Caki2 (cell line): ENCODE measurements at places on chromosomes 2 and 18. TPM values are rescaled to one million over a fixed set of nuclear protein-coding genes. Genes with fewer than 3 reads are reported as not detected.
A peak's percentile ranks its signal among the peaks of the same experiment; 100 is the strongest.

- DNase-seq = no peak
These were observed 79.6 kb downstream of the MIB1 start for GRCh38 chr18:21820033-21820810.

Gene WNT6
- total RNA-seq = 1.3 and 4.4 TPM in 2 replicates

Gene CNDP1
- not detected in 2 replicates for total RNA-seq

DNA sequence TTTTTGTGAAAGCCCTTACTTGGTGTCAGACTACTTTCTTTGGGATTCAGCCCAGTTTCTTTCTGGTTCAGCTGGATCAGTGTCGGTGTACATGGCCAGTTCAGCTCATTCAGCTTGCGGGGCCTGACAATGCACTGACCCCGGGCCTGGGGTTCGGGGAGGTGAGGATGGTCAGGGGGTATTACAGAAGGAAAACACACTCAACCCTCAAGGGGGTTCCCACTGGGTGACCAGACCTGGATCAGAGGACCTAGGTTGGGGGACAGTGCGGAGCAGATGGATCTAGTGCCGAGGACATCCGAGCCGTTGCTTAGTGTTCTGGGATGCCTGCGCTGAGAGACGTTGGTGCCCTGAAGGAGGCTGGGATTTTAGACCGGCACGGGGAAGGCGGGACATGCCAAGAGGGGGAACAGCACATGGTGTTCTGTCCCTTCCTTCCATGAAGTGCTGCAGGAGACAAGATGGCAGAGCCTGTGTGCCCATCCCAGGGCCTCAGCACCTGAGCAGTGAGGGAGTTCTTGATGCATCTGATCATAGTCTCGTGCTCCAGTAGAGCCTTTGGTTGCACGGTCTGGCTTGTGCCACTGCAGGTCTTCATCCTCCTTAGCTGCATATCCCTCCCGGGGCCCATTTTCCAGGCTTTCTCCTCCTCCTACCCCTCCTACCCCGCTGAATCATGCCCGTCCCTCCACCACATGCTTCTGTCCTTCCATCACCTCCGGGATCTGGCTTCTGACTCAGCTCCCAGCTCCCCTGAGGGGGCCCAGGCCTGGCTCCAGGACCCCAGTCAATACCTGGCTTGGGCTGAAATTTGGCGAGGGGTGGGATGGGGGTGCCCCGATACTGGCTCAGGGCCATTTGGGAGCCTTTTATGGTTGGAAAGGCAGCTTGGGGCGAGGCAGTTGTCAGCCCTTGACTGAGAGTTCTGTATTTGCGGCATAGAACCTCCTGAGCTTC is 18.0 kb downstream of the SPEG start:
- peak; percentile 46 for DNase-seq

Gene SCYGR4
- not detected in 2 replicates for total RNA-seq

GRCh38 chr18:64436111-64436510 is 287.2 kb upstream of the LINC00305 start:
- no peak for DNase-seq

- no peak for DNase-seq
These were observed 250.7 kb downstream of the LPIN1 start for GRCh38 chr2:11997142-11997541.
